Stimulated activated CD8-positive, alpha-beta memory T cell treated with anti-CD3 and anti-CD28 coated beads, Interleukin-4, amount 100 ng/mL, for 1 hour (primary cell): ENCODE measurements at places on chromosomes 11 and 22.

- no peak for DNase-seq
Observed at GRCh38 chr22:27237080-27237741, 564.3 kb downstream of the MN1 start.

- DNase-seq = no peak
Observed at GRCh38 chr11:120675171-120675570, 163.6 kb downstream of the GRIK4 start.

DNA sequence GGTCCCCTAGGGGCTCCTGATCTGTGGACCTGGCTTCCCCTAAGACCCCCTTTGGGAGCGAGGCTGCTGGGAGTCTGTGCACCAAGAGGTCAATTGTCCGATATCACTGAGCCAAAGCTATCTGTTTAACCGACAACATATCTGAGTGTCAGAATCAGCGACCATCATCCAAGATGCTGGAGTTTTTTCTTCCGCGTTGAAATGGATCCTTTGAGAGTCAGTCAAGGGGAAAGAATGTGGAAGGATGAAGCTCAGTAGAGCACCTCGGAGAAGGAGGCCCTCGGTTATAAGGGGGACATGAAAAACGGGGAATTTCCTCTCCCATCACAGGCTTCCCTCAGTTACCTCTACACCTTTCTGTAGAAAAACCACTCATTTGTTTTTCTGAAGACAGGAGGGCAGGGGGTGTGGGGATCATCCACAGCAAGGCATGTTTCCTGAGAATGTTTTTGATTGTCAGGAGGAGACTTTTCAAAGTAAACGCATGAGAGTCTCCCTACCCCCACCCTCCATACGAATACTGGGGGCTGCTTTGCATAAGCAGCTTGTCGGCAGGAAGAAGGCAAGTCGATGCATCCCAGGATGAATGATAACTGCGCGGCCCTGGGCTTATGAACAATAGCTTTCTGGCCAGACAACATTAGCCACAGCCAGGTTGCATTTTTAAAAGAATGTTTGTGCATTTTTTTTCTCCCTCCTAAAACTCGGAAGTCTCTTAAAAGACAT lies 37.7 kb upstream of the CCND1 start:
- no peak for DNase-seq

GRCh38 chr11:66912361-66912760 lies 45.8 kb downstream of the PC start:
- DNase-seq = no peak

DNA sequence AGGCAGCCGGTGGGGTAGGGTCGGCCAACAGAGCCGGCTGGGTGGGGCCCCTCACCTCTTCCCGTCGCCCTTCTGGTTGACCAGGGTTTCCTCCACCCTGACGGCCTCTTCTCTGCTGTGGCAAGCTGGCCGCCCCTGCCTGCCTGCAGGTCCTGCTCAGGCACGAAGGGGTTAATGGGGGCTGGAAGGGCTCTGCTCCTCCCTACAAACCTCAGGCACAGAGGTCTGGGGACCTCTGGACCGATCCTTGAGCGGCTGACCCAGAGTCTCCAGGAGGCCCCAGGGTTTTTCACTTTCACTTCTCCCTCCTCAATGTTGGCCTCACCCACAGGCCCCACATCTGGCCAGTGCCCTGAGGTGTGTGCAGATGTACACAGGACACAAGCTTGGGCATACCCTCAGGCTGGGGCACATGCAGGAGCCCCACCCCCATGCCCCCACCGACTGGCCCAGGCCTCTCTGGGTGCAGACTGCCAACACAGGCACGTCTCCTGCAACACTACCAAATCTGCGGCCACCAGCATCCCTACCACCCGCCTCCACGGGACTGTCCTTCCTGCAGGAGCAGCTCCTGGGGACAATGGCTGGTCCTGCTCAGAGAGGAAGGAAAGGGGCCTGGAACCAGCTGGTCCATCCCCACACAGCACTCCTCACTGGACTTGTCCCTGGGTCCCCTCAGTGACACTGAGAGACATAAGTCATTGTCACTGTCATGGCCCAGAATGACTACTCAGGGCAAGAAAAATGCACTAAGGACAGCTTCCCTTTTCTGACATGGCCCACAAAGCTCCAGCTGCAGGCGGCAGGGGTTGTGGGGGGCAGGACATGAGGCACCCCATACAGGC lies 3.2 kb upstream of the TBX1 start:
- DNase-seq = no peak

GRCh38 chr11:19311308-19312030 lies 70.7 kb upstream of the E2F8 start:
- DNase-seq = peak; percentile 7

GRCh38 chr11:123853038-123853437 lies 32.4 kb downstream of the TMEM225 start:
- no peak for DNase-seq

DNA sequence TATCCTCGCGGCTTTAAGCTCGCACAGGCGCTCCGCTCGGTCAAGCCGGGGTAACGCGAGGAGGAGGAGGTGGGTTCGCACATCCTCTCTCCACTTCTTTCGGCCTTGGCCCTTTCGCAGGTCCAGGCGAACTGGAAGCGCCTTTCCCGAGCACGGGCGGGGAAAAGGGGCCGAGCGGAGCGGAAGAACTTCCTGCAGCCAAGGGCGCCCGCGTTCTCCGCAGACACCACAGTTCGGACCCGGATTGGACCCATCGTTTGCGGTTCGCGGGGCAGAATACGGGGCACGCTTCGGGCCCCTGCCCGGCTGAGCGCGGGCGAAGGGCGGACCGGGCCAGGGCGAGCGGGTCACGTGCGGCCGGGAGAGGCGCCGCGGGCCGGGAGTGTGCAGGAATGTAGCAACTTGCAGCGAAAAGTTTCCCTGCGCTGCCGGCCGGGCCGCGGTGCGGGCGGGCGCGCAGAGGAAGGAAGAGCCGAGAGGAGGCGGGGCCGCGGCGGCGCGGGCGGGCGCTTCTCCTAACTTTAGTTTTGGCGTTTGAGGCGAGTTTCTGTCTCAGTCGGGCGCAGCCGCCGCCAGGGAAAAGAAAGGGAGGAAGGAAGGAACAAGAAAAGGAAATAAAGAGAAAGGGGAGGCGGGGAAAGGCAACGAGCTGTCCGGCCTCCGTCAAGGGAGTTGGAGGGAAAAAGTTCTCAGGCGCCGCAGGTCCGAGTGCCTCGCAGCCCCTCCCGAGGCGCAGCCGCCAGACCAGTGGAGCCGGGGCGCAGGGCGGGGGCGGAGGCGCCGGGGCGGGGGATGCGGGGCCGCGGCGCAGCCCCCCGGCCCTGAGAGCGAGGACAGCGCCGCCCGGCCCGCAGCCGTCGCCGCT lies at the start of gene YAP1:
Gene YAP1 (plus strand): TSS at position 552 of the 865 bp plus-strand sequence. CDS start 402 bp downstream, outside the sequence.
- peak; percentile 15 for DNase-seq

DNA sequence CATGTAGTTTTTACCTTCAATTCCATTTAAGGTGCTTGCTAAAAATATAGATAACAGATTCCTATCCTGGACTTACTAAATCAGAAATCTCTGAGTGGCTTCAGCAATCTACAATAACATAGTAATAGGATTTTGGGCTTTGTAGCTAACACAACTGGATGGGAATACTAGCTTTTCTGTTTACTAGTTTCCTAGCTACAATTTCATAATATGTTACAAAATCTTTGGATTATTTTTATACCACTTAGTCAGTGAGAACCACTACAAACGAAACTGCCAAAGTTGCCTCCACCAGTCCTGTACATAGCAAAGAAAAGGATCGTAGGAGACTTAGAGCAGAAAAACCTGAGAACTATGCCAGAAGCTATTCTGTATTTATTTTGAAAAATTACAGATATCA lies 87.7 kb upstream of the ANO3 start:
- DNase-seq = no peak

- no peak for DNase-seq
Observed at GRCh38 chr11:133900176-133901105, 55.1 kb upstream of the SPATA19 start.

- DNase-seq = no peak
Observed at GRCh38 chr11:11395126-11395525, 42.1 kb upstream of the CSNK2A3 start.

DNA sequence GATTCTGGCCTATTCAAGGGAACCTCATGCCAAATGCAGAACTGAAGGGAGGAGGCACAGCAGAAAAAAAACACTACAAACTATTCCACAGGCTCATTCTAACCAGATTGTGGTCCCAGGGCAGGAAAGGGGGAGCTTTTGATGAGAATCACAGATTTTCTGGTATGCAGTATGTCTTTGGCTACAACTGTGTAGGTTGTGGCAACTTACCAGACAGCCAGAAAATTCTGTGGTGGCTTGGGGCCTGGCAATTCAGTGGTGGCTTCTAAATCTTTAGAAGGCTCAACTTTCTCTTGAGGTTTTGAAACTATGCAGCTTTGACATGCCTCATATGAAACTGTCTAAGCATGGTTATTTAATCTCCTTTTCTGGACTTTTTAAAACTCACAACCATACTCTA lies 850.8 kb upstream of the CCDC90B start:
- no peak for DNase-seq

DNA sequence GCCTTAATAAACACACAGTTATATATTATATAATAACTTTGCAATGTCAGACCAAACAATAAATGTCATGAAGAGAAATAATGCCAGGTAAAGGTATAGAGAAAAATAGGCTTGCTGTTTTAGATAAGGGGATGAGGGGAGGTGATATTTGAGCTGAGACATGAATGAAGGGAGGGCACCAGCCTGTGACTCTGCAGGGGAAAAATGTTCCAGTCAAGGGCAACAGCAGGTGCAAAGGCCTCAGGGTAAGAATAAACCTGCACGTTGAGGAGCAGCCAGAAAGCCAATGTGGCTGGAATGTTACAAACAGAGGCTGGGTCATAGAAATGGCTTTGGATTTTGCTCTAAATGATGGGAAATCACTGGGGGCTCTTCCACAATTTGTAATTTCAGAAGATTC lies 519.6 kb downstream of the SOX6 start:
- DNase-seq = no peak

DNA sequence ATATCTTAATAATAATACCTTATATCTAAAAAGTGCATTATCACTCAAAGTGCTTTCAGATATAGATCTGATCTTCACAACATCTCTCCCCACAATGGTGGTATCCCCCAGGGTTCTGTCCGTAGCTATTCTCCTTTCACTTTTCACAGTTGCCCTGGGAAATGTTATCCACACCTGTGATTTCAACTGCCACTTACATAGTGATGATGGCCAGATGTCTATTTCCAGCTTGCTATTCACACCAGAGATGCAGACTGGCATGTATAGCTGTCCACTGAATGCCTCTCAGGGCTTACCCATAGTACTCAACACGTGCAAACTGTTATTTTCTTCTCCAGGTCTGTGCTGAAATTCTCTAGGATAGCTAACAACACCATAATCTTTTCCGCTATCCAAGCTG lies 724.7 kb downstream of the DLG2 start:
- DNase-seq = no peak

DNA sequence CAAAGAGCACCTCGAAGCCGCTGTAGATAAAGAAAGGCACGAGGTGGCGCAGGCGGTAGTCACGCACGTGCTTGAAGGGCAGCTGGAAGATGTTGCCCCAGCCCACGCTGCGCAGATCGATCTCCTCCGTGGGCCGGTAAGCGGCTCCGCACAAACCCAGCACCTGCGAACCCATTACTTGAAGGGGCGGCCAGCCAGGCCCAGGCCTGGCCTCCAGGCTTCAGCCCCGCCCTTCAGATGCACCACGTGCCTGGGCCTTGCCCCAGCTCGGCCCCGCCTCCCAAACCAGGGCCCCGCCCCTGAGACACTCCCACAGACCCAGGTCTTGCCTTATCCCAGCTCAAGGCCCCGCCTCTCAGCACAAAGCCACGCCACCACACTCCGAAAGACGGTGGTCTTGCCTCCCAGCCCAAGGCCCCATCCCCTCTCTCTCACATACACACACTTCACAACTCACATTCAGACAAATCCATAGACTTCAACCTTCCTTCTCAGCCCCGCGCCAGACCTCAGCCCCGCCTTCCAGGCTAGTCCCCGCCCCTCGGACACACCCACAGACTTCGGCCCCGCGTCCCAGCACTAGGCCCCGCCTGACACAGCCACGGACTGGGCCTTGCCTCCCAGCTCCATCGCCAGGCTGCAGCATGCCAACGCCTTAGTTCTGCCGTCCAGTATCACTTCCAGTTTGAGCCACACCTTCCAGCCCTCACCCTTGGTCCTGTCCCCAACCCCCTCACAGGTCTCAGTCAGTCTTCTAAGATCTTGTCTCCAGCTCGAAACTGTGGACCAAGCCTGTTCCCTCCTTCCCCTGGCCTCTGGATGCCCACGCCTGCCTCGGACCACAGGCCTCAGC lies 7.0 kb downstream of the UNC93B1 start:
- no peak for DNase-seq

DNA sequence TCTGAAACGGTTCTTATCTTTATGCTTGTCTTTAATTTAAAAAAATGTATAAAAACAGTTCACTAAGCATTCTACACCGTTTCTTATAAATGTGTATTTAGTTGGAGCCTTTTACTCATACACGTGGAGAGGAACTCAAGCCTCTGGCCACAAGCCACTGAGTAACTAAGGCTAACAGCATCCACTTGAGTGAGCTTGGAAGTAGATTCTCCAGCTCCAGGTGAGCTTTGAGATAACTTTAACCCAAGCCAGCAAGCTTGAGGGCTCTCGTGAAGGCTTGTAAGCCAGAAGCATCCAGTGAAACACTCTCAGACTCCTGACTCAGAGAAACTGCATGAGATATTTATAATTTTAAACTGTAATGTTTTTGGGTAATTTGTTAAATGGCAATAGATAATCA lies 82.6 kb downstream of the ARHGAP20 start:
- no peak for DNase-seq

GRCh38 chr11:86660088-86660487 lies 12.3 kb downstream of the ME3 start:
- DNase-seq = no peak

- DNase-seq = no peak
Observed at GRCh38 chr22:50710221-50710620, 27.8 kb upstream of the ACR start.

GRCh38 chr11:126991596-126991995 lies 9.0 kb downstream of the KIRREL3 start:
- no peak for DNase-seq

DNA sequence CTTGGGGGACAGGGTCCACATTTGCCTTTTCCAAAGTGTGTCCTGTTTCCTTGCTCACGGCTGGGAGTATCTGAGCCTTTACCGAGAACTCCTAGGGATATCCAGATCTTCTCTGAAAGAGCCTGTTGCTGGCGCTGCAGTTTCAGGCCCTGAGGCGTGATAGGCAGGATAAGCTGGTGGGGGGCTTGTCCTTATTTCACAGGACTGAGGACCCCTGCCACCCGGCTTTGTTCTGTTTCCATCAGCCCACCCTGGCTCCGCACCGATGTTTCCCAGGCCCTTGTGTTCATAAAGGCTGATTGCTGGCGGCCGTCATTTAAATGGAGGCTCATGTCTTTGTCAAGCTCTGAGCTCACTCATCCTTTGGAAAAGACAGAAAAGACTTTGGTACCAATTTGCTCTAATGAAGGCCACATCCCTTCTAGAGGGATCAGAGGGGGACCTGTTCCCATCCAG lies 9.4 kb upstream of the NPTXR start:
- DNase-seq = no peak

DNA sequence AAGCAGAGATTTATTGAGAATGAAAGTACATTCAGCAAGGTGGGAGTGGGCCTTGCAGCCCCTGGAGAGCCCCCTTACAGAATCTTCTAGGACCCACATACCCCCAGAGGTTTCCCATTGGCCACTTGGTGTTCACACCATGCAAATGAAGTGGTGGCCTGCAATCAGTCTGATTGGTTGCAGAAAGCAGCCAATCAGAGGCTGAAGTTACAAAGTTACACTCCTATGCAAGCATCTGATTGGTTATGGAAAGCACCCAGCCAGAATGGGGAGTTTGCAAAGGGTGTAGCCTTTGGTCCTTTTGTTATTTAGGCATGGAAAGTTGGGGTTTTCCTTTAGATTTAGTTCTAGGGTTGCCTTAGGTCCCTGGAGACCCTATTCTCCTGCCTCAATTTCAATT lies 34.9 kb downstream of the UVRAG start:
- DNase-seq = no peak

GRCh38 chr11:43122546-43122945 lies 189.2 kb upstream of the API5 start:
- no peak for DNase-seq
